CD4-positive, alpha-beta T cell treated with Interleukin-4 for 1 hour (primary cell): ENCODE measurements at places on chromosomes 3 and 15.

GRCh38 chr3:11438646-11439045 lies 166.4 kb downstream of the ATG7 start:
- DNase-seq: no peak

DNA sequence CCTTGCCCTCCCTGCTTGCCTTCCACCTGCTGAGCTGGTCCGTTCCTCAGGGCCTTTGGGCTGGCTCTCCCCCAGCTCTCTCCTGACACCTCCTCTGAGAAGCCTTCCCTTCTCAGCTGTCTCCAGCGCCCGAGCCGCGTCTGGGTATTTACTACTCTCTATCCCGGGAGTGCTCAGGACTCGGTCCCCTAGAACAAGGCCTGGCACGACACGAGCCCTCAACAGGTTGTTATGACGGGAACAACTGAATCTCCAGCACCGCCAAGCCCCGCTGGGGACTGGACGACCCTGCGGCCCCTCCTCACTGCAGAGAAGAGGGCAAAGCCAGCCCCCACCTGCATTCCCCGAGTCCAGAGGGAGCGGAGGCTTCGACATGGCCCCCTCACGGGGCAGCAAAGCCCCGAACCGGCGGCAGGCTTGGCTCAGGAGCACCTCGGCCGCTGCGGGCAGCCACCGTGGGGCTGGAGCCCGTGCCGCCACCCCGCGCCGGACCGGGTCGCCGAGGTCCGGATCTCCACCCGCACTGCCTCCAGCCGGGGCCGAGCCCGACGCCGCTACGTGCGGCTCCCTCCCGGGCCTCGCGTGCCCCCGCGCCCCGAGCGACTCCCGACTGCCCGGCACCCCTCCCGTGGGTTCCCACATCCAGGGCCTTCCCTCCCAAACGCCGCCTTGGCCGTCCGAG lies 792 bp downstream of the TPRA1 start:
- DNase-seq: no peak

GRCh38 chr3:8650583-8651416 lies 6.2 kb upstream of the SSUH2 start:
- DNase-seq: no peak

GRCh38 chr15:77650265-77650664 lies 17.6 kb upstream of the LINGO1 start:
- DNase-seq: no peak

GRCh38 chr15:96462768-96463750 lies 132.6 kb downstream of the NR2F2 start:
- DNase-seq: no peak

- DNase-seq: no peak
These were observed 172.7 kb downstream of the WDR72 start for GRCh38 chr15:53586799-53587198.

DNA sequence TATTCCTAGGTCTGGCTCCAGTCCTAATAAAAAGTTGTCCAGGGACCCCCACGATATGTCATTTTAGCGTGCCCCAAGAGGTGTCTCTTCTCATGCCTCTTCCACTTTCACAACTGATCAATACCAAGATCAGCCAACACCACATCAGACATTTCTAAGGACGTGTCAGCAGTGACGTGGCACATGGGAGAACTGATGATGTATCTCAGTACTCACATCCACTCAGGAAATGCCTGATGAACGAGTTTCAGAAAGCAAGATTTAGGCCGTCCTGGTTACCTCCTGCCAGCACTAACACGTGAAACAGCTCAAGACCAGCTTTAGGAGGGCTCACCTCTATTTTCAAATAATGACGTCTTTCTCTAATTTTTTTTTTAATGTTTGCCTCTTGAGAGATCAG lies 19.6 kb downstream of the VGLL4 start:
- DNase-seq: peak; percentile 50

DNA sequence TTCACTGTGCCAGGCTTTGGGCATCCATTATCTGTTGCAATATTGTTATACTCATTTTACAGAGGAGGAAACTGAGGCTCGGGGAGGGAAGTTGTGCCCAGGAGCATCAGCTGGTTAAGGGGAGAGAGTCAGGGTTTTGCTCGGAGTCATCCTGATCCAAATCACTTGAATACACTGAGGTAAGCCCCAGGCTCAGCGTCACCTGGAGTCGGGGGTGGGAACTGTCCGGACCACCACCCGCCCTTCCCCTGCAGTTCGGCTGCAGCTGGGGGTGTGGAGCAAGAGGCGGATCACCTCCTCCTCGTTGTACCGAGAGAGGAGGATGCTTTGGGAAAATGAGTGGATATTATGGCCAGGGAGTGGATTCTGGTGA lies 646 bp downstream of the HRH1 start:
- DNase-seq: no peak

GRCh38 chr3:155334914-155335723 lies 41.6 kb upstream of the STRIT1 start:
- DNase-seq: no peak

GRCh38 chr3:158925021-158925420 lies 123.2 kb downstream of the MFSD1 start:
- no peak for DNase-seq

DNA sequence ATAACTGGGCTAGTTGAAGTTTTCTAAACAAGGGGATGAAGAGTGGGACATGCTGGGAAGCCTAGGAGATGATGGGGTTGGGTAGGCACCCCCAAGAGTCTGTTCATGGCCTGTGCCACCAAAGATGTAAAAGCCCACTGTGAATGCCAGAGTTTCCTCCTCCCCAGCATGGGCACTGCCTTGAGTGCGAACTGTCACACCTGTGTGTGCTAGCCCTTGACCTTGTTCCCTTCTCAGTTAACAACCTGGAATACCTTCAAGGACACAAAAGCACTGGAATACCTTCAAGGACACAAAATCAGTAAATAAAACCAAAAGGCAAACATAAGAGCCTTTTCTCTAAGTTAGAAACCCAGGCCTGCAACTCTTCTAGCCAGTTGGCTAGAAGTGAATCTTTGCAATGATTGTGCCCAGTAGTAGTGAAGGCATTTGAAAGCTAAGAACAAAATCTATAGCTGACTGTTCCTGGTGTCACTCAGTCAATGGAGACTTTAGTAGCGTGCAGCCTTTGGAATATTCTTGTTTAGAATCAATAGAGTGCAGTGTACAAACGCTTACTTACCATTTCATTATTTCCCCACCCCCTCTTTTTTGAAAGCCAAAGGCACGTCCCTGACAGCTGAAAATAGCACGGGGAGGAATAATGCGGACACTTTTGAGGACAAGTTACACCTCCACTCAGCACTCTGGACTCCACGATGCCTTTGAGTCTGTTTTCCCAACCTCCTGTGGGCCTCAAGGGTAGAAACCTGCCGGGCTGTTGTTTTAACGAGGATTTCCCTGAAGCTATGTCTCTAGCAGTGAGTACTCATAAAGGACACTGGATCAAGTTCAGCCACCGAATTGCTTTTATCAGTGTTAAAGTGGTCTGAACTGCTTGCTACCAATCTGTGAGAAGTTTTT lies 24.2 kb downstream of the PSMD6 start:
- DNase-seq: no peak

GRCh38 chr3:179088306-179088705 lies 16.7 kb upstream of the ZMAT3 start:
- no peak for DNase-seq

GRCh38 chr15:25721605-25721955 lies 141.5 kb downstream of the ATP10A start:
- DNase-seq: no peak

GRCh38 chr15:99486371-99487336 lies 79.1 kb upstream of the MEF2A start:
- DNase-seq: no peak

- no peak for DNase-seq
These were observed 42.3 kb downstream of the RSRC1 start for GRCh38 chr3:158152186-158152585.

DNA sequence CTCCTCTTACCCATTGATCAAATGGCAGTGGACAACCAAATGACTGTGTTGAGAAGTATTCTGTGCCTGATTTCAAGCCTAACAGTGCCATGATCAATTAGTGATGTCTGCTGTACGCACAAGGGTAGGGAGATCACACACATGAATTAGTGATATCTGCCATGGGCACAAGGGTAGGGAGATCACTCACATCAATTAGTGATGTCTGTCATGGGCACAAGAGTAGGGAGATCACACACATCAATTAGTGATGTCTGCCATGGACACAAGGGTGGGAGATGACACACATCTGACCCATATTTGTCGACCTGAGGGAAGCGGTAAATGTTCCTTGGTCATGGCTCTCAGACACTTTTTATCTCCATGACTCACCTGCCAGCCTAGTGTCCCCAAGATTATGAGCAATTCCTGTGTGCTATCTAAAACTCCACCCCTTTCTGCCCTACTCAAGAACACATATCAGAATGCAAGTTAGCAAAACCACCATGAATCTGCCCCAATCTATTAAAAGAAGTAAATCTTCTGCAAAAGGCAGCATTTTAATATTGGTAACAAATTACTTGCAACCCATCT lies 165.0 kb downstream of the NTRK3 start:
- no peak for DNase-seq

DNA sequence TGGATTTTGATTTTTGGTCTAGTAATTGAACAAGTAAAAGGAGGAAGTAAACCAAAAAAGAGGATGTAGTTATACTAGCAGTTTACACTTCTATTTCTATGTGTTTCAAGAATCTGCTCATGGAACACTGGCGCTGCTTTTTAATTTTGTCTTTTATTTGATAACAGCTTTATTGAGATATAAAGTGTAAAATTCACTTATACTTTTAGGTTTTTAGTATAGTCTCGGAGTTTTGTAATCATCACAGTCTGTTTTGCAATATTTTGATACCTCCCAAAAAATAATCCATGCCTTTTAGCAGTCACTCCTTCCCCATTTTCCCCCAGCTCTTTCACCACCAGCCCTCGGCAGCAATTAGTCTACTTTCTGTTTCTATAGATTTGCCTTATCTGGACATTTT lies 18.0 kb downstream of the UBE2E2 start:
- DNase-seq: no peak

GRCh38 chr15:89500397-89501270 lies 4.3 kb upstream of the RHCG start:
- peak; percentile 7 for DNase-seq

- no peak for DNase-seq
These were observed 197.6 kb downstream of the RORA start for GRCh38 chr15:61031532-61031931.

DNA sequence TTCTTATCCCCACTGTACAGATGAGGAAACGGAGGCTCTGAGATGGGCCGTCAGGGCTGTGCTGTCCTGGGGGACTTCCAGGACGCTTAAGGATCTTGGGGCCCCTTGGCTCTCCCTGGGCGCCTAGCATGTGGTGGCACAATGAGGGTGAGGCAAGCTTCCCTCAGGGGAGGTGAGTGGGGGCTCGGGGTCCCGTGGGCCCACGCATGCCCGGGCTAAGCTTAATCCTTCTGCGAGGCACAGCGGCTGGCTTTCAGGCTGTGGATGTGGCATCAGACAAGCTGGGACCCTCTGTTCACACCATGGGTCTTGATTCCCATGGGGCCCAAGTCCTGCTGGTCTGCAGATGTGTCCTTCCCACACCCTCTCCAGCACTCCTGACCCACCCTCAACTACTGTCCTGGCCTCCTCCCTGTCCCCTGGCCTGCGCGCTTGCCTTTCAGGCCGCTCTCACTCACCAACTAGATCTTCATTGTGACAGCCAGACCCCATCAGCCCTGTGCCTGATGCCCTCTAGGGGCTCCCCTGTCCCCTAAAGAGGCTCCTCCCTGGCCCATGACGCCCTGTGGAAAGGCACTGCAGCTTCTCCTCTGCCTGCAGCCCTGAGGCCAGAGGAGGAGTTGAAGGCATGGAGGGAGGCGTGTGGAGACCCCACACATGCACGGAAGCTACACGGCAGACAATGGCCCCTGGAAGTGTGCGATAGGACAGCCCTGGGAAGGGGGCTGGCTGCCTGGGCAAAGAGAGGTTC lies 11.3 kb downstream of the DUSP7 start:
- no peak for DNase-seq

- DNase-seq: no peak
These were observed 258.8 kb upstream of the PDZRN3 start for GRCh38 chr3:73883497-73883896.

DNA sequence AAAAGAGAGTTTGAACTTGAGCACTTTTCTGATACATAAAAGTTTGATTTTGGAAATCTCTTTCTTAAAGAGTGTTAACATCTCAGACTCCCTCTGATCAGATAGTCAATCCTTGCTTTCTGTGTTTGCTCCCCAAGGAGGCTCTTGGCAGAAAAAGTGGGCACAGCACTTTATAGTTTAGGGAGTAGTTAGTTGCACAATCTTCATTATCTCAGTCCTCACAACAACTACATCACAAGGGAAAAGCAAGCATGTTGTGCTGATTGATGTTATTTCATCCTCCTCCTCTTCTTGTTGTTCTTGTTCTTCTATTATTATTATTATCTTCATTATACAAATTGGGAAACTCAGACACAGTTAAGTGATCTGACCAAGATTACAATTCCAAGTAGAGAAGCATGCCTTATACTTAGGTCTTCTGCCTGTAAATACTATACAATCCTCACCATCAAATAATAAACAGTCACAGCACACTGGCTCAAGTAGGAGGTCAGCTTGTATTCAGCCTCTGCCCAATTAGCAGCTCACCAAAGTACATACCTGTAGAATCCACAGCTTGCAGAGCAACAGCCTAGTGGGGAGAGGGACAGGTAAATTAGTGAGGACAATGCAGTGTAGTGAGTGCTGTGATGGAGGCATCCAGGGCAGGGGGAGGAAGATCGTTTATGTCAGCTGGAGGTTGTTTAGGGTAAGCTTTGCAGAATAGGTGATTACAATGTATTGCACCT lies 304.1 kb upstream of the MME start:
- DNase-seq: no peak

GRCh38 chr3:181694805-181695660 lies 16.7 kb upstream of the SOX2 start:
- no peak for DNase-seq
